Activated T-helper 1 cell treated with anti-CD3 and anti-CD28 coated beads, Interleukin-2, amount 50 U/mL, for 16 hours (primary cell): ENCODE measurements at places on chromosomes 11 and 22.

DNA sequence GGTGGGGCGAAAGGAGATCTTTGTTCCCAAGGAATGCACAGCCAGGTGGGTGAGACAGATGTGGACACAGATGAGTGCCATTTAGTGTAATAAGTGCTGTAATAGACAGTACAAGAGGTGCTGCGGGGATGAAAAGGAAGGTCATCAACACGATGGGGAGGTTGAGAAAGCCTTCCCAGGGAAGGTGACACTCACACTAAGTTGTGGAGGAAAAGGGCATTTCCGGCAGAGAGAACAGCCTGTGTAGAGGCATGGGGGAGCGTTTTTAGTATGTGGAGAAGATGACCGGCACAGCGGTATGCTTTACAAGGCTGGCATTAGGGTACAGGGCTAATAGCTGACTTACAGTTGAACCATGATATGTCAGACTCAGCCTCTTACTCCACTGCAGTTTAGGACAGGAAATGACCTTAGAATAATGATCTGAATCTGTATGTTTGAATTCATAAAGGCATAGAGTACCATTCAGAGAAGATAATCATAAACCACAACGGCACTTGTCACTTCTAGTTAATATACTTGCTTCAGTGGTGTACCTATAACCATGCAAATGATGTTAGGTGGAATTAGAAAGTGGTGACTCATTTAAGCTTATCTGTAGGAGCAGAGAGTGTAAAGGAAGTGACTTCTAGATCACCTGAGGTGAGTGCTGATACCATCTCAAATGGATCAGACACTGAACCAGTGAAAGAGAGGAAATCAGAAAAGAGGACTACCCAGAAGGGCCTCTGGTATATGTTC is 60.6 kb downstream of the FAM83F start:
- DNase-seq = no peak

DNA sequence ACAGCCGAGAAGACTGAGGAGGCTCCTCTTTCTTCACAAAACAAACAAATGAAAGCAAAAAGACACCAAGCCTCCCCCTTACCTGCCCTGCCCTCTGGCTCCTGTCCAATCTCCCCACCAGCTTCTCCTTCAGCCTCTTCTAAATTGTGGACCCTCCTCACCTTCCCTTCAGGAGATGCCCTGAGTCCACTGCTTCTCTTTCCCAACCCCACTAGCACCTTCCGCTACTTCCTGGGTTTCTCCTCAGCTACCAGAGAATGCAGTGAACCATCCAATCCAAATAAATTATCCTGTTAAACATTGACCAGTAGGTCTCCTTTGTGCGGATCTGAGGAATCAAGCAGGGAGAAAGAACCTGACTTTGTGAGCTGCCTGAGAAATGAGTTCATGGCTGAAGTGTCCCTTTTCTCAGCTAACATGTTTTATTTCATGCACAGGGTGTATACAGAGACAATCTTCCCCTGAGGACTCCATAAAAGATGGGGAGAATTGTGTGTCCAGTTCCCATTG is 63.2 kb upstream of the VPREB1 start:
- DNase-seq = no peak

DNA sequence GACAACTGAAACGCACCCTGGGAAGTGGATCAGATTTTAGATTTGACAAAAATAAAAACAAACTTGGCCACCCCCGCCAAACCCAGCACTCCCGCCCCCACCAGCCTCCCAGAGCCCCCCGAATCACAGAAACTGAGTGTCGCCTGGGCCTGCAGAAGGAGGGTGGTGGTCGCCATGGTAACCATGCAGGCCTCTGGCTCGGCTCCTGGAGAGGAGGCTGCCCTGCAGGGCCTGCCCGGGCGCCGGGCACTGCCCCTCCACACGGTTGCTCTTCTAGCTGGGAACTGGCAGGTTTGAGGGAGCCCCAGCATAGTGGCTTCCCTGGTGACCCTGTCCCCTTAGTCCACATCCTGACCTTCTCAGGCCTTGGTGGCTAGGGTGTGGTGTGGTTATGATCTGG is 19.3 kb downstream of the CACNA1I start:
- DNase-seq = no peak

- DNase-seq = no peak
These were observed 10.2 kb upstream of the POU2F3 start for GRCh38 chr11:120229451-120230424.

- no peak for DNase-seq
These were observed 1151.2 kb upstream of the CCDC90B start for GRCh38 chr11:84437071-84437980.

GRCh38 chr11:11992257-11993212 is 15.9 kb downstream of the DKK3 start:
- DNase-seq = no peak

GRCh38 chr11:120786206-120786735 is 237.6 kb upstream of the TBCEL start:
- DNase-seq = no peak

- no peak for DNase-seq
These were observed 80.3 kb upstream of the SHISAL1 start for GRCh38 chr22:44393066-44393465.

GRCh38 chr22:45055936-45056335 is 46.1 kb upstream of the PHF21B start:
- DNase-seq = no peak

DNA sequence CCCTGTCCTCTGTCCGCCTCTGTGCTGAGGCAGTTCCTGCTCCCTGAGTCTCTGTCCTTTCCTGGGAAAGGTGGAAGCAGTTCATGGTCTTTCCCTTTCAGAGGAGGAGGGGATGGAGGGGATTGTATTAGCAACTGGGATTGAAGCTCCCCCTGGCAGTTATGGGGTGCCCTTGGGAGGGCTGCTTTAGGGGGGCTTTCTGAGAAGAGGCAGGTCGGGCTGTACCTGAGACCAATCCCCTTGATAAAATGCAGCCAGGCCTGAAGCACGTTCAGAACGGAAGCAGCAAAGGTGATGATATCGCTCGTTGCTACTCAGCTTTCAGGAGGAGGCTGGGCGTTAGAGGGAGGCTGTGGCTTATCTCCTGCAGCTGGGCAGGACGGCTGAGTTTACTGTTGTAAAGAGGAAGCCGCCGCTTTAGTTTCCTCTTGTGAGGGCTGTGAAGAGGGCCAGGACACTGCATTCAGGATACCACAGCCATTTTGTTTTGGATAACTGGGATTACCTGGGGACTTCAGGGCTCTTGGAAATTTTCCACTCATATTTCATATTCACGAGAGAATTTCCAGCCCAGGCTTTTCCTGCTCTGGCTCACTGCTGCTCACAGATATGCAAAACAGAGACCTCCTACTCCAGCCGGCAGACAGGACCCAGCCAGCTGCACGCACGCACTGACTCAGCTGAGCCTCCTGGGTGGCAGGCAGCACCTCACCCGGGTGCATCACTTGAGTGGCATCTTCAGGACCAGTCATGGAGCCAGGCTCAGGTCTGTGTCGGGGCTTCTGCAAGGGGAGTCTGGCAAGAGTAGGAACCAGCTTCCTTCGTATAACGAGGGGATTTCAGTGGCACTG is 798 bp downstream of the AMPD3 start:
- DNase-seq = peak; percentile 50

- DNase-seq = no peak
These were observed 14.4 kb downstream of the TIMP3 start for GRCh38 chr22:32815943-32816342.

GRCh38 chr22:37242395-37242918 is 1.6 kb downstream of the RAC2 start:
- DNase-seq = peak; percentile 84

GRCh38 chr11:9014826-9015225 is 11.0 kb upstream of the NRIP3 start:
- DNase-seq = no peak

GRCh38 chr11:131614631-131615030 is 244.2 kb downstream of the NTM start:
- DNase-seq = no peak

DNA sequence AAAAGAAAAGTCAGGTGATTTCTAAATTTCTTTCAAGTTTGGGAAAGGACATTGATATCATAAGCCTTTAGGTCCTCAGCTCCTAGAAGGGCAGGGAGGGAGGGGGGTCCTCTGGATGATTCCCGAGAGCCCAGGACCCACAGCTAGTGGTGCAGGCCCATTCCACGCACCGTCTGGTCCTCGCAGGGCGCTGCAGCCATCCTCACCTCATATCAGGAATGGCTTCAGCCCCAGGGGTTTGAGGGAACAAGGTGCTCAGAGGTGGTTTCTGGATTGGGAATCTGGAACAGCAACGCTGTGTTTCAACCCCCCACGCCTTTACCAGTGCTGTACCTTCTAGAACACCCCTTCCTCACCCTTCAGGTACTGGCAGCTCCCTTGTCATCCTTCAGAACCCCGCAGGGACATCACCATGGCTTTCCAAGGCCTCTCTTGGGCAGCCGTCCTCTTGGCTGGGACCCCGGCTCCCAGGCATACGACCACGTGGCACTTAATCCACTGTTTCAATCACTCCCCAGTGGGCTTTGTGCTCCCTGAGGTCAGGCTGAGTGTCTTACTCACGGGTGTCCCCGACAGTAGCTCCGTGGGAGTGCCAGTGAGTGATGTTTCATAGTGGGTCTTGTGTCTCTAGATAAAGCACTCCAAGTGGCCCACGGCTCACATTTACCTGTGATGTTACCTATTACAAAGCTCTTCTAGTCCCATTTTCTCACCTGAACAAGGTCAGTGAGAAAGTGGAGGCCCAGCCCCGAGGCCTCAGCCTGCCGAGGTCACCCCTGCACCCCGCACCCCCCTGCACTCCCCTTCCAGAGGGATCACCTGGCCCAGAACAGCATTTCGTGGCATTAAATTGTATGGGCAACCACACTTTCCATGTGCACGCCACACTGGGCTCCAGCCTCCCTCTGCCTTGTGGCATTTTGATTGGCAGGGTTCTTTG is 93.9 kb downstream of the MORC2 start:
- no peak for DNase-seq

- no peak for DNase-seq
These were observed 58.7 kb downstream of the ZNF280B start for GRCh38 chr22:22449819-22450218.

DNA sequence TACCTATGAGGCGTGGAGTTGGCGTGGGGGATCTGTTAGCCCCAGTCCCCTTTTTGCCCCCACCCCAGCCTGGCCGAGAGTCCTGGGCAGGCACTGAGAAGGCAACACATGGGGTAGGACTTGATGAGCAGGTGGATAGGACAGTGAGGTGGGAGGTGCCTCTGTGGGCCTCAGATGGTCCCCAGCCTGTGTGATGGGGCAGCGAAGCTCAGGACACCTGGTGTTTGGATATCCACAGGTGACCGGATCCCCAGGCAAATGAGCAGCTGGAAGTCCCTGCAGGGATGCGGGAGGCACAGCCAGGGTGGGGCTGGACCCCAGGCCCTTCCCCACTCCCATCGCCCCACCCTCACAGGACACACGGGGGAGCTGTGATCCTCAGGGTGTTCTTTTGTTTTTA is 9.7 kb downstream of the FBLN1 start:
- DNase-seq = no peak

- DNase-seq = no peak
These were observed 15.4 kb downstream of the BAD start for GRCh38 chr11:64268893-64269539.

- DNase-seq = peak; percentile 9
These were observed 101.0 kb downstream of the GGTLC2 start for GRCh38 chr22:22745225-22746060.

DNA sequence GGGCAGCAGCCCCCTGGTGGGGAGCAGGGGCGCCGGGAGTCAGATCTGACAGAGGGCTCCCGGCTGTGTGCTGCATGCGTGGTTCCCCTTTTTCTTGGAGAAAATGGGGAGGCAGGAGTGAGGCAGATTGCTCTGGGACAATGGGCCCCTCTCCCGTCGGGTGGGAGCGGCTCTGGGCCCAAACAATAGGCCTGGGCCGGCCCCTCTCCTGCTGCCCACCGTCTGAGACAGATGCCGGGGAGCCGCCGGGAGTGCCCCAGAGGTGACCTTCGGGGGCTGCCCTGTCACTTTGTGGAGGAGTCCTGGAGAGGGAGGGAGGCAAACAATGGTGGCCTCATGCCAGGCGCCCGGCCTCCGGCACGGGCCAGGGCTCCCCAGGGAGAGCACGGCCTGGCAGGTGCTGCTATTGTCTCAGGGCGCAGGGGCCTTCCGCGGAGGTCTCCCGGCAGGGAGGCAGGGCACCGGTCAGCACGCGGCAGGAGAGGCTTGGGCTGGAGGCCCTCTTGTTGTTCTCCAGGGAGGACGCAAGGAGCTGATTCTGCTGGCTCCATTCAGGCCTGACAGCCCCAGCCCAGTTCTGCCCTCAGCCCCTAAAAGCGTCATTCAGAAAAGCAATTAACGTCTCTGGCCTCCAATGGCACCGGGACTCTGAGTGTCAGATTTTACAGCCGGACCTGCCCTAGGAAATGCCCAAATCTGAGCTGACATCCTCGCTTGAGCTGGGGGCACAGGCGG is 44.8 kb downstream of the SMIM38 start:
- no peak for DNase-seq

DNA sequence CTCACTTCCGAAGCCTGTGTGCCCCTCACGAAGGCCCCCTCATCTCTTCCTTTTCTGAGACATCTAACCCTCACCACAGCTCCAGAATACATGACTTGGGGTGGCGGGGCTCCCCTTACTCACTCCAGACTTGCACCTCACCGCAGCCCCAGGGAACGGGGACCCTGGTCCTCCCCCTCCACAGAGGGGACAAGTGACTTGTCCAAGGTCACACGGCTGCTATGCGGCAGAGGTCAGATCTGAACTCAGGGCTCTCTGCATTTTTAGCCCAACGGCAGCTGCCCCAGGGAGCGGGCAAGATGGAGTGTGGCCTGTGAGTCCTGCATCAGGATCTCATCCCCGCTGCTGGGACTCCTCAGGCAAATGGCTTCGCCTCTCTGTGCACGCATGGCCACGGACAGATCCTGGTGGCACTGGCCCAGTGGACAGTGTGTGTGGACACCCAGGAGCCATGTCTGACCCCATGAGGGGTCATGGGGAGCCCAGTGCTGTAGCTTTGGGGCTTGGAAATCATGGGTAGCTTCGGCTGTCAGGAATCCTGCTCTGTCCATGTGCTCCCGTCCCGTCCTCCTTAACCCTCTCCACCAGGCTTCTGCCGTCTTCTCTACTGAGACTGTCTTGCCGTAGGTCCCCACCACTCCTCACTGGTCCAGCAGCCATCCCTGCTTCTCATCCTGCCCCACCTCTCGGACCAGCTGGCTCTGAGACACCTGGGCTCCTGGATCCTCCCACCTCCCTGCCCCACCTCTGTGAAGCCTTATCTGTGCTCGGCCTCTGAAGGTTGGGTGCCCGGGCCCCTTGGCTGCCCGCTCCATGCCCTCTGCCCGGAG is 48.0 kb upstream of the CARS1 start:
- no peak for DNase-seq

- no peak for DNase-seq
These were observed 43.3 kb downstream of the ENDOD1 start for GRCh38 chr11:95132956-95133355.

GRCh38 chr11:95451682-95452081 is 220.7 kb upstream of the SESN3 start:
- no peak for DNase-seq

- no peak for DNase-seq
These were observed 48.9 kb downstream of the FAR1 start for GRCh38 chr11:13717331-13717730.

GRCh38 chr11:59145534-59145933 is 2.9 kb downstream of the FAM111A start:
- no peak for DNase-seq

- no peak for DNase-seq
These were observed 38.9 kb upstream of the SCUBE2 start for GRCh38 chr11:9130297-9130696.
